Omental fat pad (tissue), 4 donors: ENCODE measurements at places on chromosomes 5 and 9.

DNA sequence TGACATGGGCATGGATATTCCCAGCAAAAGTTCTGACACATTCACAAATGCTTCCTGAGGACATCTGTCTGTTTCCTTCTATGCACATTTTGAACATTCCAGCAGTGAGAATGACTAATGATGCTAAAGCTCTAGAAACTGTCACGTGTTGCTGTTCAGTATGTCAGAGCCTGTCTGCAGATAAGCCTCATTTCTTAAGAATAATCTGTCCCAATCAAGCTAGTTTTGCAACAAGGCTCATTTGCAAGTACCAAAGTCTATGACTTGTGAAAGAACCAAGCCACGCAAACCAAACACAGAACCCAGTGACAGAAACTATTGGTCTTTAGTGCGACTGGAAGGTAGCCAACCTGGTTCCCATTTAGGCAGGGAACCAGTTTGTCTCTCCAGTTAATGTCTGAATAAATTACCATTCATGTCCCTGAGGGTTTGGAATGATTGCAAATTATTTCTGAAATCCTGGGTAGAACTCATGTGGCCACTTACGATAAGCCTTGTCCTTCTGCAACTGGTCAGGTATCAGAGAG lies 178.5 kb downstream of the C9orf152 start:
- DNase-seq = no peak

DNA sequence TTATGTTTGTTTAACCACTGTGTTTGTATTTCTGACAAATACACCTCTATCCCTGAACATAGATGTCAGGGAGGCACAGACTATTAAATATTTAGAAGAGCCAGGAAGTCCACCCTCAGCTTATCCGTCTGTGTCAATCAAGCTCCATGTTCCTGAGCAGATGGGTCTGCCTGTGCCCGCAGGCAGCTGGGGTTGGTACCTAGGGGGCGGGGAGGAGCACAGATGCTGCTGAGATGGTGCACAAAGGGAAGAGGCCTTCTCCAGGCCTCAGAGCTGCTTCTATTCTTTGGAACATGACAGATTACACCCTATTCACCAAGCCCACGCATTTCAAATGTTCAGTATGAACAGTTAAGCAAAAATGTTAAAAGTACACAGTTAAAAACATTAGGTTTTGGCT lies 142.1 kb downstream of the EPB41L4A start:
- DNase-seq = no peak

DNA sequence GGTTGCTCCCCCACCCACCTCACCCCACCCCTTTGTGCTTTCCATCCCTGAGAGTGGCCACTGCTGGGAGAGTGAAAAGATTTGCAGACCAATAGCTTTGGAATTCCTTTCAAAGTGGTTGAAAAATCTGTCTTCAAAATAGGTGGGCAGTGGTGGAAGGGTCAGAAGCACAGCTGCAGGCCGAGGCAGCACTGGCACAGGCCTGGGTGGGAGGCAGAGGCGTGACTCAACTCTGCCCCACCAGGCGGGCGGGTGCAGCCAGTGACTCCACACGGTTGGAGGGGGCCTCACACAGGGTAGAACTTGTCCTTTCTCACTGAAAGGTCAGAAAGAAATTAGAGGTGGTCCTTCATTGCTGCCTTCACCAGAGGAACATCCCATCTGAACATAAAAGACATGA lies 214.9 kb upstream of the TBCA start:
- DNase-seq = no peak

DNA sequence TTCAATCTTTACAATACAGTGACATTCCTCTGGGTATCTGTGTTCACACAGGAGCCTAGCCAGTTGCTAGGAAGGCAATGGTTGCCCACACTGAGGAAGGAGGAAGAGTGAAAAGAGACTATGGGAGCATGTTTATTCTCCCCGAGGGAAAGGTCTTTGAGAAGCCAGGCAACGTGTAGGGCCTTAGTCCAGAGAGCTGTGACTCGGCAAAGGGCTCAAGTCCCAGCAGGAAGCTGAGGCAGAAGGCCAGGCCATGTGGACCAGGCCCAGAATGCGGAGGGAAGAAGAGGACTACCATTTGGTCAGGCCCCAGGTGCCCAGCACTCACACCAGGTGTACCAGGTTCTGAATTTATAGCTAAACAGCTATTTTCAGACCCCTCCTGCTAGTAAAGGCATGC lies 136.6 kb upstream of the DMAC1 start:
- no peak for DNase-seq
